ENCODE measurements at places on chromosomes 2 and 18.
A peak's percentile ranks its signal among the peaks of the same experiment; 100 is the strongest.

- no peak for DNase-seq
Observed at GRCh38 chr18:79956276-79956675, 4.8 kb upstream of the SLC66A2 start.

DNA sequence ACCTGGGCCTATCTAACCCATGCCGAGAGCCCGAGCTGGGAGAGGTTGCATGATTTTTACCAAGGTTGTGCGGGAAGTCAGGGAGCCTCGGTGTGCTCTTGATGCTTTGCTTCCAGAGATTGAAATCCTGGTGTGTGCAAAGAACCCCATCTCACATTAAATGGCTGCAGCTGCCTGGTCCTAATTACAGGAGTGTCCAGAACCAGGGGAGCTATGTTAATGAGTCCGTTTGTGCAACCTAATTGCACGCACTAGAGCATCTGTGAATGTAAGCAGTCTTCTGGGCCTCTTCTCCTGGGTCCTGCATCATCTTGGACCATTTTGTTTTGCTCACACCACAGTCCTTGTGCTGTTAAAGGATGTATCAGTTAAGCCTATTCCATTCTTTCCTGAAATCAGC is 263.8 kb downstream of the AGAP1 start:
- no peak for DNase-seq

GRCh38 chr2:144514616-144515091 is 5.3 kb downstream of the ZEB2 start:
- no peak for DNase-seq

DNA sequence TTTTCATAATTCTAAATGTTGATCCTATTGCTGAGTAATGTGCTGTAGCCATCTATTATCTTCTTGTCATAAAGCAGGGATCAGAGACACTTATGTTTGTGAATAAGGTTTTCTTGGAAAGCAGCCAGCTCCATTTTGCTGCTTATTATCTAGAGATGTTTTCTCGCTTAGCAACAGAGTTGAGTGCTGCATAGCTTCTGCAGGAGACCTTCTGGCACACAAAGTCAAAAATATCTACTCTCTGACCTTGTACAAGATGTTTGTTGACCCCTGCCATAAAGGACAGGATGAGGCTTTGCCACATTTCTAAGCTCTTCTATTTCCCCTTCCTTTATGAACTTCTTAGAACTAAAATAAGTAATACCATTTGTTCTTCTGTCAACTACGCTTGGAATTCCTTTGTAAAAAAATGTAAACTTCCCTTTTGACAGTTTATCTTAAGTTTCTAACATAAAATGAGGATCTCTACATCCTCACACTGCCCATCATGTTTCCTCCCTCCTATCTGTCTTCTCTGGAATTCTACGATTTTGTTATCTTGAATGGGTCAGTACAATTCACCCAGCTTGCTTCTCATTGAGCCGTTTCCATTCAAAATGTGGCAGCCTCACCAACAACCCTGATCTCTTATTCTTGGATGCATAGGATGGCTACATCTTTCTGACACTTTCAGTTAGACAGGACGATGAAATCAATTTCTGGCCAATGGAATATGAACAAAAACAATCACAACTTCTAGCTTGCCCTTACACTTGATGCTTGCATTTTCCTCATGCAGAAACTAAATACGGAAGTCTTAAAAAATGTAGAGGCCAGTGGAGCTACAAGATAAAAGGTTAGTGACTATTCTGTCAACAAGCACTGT is 1377.0 kb downstream of the SUCLG1 start:
- no peak for DNase-seq

DNA sequence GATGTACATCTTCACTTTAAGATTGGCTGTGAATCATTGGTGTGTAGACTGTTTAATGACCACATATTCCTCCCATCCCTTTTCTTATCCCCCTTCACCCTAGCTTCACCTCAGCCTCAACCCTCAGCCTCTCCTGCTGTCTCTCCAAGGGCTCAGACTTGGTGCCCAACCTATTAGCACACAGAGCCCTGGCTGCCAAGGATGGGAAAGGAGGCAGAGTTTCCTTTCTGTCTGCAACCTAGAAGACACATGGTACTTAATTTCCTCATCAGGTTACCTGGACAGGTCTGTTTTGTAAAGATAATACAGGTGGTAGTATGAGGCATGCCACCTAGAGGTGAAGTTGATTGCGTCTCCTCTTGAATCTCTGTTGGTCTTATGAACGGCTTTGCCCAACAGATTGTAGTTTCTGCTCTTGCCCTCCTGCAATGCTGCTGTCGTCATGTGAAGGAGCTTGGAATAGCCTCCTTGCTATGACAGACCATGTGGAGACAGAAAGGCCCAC is 44.5 kb upstream of the RMND5A start:
- DNase-seq: peak; percentile 33

DNA sequence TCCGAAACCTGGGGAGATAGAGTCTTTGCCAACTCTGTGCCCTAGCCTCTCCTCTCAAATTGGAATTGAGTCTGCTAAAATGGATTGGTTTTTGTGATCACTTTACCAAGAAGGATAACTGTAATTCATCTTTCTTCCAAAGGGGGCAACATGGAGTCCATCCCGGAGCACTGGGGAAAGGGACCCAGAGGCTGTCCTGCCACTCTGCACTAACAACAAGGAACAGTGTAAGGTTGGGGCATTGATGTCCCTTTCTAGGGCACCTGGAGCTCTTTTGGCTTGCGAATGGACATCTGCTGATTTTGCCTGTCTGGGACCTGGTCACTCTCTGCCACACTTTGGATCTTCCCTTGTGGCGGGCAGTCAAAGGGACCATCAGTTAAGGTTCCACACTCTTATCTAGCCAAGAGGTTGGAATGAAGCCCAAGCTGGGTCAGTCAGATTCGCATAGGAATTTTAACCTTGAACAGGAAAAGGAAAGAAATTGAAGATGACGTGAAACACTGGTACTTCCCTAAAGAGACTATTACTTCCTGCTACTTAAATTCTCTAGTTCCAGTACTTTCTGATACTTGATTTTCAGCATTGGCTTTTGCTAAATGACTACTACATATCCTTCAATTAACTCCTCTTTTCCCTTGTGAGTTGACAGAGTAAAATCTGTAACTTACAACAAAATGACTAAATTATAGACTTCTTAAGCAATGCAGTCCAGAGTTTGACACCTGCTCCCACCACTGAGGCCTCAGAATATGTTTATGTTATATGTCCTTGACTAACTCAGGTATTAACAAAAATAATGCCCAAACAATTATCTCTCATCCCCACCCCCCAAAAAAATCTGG is 64.7 kb upstream of the KLF7 start:
- DNase-seq: no peak

DNA sequence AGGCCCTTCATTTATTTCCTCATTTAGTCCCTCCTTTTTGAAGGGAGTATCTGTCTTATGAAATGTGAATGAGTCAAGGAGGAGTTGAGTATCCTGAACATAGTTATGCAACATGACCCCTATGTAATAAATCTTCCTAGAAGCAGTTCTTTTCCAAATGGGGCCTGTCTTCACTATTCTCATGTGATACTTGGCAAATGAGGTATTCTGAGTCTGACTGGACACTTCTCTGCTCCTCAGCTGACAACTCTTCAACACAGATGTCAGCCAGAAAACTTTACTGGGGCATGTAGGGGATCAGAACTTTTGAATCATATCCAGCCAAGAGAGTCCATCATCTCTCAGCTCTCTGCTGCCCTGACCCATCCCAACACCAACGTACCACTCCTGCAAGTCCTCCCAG is 291.6 kb downstream of the ZNF385B start:
- no peak for DNase-seq

DNA sequence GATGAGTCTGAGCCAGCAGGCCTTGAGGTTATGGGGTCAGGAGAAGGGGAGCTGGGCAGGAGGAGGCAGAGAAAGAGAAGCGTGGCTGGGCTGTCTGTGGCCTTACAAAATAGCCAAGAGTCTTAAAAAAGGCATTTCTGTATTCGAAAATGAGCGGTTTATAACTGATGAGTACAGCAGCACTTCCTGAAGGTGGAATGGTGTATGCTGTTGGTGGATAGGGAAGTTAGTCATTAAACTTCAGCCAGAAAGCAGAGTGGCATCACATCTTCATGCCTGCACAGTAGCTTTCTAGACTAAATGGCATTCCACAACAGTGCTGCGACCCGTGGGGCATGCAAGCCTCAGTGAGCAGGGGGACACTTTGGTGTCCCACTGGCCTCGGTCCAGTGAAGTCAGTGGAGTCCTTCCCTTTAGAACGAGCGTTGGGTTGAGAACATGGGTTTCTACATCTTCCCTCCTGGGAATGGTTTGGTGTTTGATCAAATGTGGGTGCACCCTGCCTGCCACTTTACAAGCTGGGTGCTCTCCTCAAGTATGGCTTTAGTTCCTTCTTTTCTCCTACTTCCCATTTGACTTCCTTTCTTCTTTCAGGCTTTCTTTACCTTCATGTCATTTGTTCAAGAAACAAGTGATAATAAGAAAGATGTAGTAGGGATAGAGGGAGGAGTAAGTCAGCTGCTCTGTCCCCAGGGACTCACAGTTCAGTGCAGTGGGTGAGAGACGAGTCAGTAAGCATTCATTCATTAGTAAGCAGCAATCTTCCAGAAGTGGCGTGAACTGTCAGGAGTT is 96.3 kb downstream of the ARMC9 start:
- DNase-seq: no peak

DNA sequence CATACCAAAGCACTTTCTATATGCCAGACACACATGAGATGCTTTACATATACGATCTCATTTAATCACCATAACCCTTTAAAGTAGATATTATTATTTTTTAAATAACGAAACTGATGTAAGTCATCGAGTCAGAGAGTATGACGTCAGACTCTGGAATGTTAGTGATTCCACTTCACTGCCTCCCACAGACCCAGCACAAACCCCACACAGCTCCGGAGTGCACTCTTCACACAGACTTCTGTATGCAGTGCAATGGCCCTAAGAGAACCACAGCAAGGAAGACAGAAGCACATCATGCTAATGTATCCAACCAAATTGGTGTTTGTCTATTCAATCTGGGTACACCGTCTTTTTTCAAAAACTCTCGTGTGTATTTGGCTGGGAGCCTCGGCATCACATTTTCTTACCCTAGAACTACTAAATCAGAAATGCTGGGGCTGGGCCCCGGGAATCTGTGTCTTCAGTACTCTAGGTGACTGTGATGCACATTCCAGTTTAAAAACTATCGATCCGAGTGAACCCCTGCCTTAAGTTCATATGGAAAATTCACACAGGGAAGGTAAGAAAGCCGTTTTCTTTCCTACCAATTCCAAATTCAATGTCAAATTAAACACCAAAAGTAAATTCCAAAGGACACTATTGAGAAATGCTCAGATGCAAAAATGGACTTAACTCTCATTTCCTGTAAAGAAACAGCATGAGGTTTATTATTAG is 117.7 kb upstream of the ACVR1C start:
- no peak for DNase-seq

DNA sequence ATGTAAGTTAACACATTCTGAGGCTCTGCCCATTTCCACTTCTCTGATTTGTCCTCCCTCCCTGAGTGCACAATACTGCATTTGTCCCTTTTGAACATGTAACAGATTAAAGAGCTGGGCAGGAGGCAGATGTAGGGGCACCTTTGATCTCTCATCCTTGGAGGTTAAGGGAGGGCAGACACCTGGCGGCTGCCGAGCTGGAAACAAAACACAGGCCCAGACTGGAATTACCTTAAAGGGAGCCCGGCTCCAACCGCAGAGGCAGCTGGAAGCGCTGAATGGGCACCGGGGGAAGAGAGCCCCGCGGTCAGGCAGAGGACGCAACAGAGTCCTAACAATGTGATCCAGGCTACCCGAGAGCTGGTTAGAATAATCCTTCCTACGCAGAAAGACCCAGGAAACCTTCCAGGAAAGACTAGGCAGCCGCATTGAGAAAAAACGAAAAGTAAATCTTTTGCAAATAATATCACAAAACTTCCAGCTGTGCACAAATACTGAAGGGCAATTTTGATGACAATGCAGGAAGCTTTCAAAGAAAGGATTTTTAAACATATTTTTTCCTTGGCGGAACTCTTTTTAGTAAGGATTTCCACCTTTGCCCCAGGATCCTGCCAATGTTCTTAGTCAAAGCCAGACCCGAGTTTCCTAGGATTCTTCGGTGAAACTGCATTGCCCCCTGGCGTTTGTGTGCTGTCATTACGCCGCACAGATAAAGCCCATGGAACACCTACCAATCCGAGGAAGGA is 216.0 kb downstream of the TGIF1 start:
- DNase-seq: peak; percentile 80

DNA sequence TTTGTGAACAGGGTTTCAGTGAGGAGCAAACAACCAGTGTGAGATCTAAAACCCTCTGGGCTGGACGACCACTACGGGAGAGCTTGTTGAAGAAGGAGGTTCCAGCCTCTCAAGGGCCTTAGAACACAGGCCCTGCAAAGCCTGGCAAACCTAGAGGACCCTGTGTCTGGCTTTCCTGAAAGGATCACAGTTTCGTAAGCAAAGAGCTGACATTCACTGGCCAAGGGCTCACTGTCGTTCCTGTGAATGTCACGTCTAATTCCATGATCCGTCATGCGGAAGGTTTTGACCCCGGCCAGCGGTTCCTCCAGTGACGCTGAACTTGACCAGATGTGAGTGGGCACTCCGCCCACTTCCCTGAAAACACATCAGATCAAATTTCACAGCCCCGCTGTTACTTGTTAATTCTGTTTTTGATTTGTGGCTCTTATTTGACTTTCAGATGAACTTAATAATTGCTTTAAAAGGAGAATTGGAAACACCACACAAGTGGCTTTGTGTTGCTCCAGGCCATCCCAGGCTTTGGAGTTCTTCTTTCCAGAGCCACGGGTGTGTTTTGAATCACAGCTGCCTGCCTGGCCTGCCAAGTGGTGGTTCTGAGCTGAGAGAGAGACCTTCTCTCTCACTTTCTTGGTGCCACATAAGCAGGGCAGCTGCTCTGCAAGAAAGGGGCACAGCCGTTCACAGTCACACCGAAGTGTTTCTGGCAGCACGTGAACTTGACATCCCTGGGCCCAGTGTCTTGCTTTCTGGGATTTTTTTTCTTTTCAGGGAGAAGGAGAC is 308.4 kb downstream of the NDUFA10 start:
- DNase-seq: no peak

- no peak for DNase-seq
Observed at GRCh38 chr2:43086451-43087221, 139.8 kb downstream of the ZFP36L2 start.

DNA sequence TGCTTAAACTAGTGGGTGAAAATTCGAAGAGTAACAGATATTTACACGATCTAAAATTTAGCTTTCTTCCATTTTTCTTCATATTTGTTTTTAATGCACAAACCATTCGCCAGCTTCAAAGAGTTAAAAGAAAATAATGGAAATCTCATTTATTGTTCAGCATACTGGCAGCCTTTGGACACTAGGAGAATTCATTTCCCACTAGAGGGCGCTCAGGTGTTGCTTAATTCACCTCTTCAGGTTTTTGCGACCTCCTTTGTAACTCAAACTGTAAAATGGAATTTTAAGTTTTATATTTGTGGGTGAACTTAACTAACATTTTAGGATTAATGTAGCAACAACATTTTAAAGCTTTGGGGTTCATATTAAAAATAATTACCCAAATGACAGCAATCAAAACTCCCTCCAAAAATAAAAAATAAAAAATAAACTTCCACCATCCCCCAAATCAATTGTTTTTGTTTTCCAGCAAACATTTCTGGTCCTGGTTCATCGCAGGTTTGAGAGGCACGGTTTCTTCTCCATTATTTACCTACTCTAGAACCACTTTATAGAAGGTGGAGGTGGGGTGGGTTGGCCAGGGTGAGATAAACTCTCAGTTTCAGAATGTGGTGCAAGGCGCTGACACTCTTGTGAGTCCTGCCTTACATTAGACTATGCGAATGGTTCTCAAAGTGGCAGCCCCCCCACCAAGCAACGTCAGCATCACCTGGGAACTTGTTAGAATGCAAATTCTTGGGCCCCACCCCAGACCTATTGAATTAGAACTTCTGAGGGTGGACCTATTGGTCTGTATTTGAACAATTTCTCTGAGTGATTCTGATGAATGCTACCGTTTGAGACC is 24.7 kb upstream of the PNPT1 start:
- DNase-seq: peak; percentile 47

GRCh38 chr18:12278741-12279682 is 24.9 kb downstream of the CIDEA start:
- DNase-seq: no peak
